Right lung (tissue), 10 donors: ENCODE measurements at places on chromosomes 2 and 18. TPM values are rescaled to one million over a fixed set of nuclear protein-coding genes. Genes with fewer than 3 reads are reported as not detected.

GRCh38 chr2:179861027-179861415 is 391 bp downstream of the ZNF385B start:
- DNase-seq: no peak

GRCh38 chr2:16546128-16546754 is 119.4 kb downstream of the CYRIA start:
- DNase-seq: peak; percentile 40

DNA sequence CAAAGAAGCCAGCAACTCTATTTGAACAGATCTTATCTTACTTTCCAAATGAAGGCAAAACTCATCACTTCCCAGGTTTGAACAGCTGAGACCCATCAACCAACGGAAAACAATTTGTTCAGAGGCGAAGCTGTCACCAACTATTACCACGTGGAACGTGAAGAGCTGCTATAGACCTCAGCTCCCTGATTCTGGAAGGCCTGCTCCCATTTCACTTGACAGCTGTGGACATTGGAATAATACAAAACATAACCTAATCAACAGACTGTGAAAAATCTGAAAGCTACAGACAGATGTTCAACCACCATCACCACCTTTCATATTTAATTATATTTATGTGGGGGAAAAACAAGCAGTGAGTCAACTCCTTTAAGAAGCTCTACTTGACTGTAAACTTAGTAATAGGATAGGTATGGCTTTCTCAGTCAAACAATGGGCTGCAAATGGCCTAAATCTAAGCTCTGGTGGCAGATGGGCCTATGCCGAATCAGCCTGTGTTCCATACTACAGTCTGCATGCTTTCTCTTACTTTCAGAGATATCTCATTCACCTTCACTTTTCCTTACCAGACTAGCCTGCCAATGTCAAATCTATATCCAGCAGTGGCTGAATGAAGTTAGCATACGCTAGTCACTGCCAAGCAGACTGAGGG is 896.4 kb downstream of the TDRD15 start:
- no peak for DNase-seq

DNA sequence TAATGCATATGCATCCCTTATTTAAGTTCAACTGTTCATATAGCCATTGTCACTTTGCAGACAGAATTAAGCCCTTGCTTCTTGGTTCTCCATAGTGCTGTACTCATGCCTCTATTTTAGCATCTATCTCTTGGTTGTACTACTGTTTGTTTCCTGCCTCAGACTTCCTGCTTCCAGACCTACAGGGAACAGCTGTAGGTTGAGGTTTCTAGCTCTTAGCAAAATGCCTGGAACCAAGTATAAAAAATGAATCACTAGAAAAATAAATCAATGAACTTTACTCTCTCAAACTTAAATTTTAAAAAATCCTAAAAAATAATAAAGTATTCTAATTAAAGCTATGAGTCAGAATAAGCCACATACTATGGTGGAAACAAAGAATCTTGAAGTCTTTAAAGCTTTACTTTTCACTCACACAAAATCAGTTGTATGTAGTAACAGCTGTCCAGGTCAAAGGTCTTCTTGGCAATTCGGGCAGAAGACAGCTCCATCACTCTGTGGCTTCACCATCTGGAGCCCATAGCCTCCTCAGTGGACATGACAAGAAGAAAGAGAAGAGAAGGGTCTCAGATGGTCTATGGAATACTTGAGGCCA is 1228.1 kb upstream of the GYPC start:
- DNase-seq: no peak

DNA sequence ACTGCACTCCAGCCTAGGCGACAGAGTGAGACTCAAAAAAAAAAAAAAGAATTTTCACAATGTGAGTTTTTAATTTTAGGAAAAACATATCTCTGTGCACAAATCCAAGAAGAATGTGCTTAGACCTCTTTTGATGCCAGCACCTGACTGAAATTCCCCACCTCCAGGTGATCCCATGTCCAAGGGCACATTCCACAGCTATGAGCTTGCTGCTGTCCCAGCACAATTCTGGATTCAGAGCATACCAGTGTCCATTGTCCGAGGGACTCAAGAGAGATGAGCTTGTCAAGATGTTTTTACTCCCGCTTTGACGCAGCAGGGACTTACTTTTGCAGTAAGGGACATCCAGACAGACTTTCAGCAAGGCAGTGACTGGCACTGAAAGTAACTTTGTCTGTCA is 489.1 kb upstream of the ACVR2A start:
- no peak for DNase-seq

GRCh38 chr2:75729861-75730260 is 19.1 kb upstream of the GCFC2 start:
- DNase-seq: no peak

DNA sequence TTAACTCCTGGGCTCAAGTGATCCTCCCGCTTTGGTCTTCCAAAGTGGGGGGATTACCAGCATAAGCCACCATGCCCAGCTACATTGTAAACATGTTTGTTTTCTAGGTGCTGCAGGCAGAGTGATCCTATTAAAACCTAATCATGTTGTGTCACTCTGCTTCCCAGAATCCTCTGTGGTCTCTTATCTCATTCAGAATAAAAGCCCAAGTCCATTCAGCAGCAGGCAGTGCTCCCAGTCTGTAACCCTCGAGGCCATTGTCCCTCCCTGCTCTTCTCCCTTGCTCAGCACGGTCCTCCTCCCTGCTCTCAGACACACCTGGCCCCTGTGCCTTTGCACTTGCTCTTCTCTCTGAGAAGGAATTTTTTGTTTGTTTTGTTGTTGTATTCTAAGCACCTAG is 11.1 kb upstream of the CABYR start:
- no peak for DNase-seq

- peak; percentile 65 for DNase-seq
These were observed 240.9 kb upstream of the APCDD1 start for GRCh38 chr18:10213526-10213925.

DNA sequence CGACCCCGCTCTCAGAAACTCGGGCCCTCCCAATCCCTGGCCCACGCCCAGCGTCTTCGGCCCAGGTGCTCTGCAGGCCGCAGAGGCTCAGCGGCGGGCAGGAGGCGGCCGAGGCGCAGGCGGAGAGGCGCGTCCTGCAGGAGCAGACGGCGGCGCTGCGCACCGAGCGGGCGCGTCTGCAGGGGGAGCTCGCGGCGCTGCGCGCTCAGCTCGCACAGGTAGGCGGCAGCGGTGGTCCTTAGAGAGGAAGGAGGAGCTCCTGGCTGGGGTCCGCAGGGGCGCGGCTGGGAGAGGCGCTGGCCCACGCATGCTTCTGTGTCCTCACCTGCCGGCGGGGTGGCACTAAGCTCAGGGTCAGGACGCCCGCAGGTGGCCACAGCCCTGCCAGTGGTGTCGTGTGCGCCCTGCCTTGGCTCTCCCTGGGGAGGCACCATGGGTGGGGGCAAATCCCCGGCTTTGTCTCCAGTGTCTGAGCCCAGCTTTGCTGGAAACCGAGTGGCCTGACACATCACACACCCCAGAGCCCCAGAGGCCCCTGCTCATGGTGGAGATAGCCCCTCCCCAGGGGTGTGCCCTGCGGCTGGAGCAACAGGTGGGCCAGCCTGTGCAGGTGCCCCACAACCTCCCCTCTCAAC is 14.9 kb upstream of the SNED1 start:
- DNase-seq: no peak

DNA sequence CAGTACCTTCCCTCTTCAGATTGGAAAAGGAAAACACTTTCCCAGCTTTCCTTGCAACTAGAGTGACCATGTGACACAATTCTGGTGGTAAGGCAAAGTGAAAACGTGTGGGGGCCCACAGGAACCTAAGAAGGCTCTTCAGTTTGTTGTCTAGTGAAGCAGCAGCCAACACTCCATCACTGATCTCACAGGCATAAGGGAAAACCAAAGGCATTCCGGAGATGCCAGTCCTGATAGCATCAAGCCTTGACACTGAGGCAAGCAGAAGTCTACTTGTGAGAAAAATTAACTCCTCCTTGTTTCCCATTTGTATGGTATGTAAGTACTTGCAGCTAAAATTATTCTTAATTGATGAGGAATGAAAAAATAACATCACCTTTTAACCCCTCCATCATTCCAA is 88.3 kb downstream of the ETAA1 start:
- DNase-seq: no peak

DNA sequence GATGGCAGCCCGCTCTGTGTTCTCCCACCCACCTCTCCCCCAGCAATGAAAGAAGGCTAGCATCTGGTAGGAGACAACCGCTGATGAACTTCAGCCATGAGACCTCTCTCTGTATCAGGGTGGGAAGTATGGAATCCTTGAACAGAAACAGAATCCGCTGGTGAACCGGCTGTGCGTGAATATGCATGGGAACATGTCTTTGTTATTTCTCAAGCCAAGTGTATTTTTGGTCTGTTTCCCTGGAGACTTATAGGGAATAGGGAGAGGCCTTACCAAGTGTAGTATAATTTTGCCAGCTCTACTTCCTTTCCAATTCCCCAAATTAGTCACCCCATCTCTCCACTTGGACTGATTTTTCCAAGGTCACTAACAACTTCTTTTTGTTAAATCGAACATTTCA is 30.1 kb downstream of the WNT10A start:
- no peak for DNase-seq

- no peak for DNase-seq
These were observed 258.3 kb upstream of the SOX11 start for GRCh38 chr2:5433855-5434254.

GRCh38 chr2:238851026-238851425 is 3.1 kb downstream of the TWIST2 start:
- DNase-seq: no peak

- no peak for DNase-seq
These were observed 32.3 kb downstream of the CYP27C1 start for GRCh38 chr2:127187831-127188230.

DNA sequence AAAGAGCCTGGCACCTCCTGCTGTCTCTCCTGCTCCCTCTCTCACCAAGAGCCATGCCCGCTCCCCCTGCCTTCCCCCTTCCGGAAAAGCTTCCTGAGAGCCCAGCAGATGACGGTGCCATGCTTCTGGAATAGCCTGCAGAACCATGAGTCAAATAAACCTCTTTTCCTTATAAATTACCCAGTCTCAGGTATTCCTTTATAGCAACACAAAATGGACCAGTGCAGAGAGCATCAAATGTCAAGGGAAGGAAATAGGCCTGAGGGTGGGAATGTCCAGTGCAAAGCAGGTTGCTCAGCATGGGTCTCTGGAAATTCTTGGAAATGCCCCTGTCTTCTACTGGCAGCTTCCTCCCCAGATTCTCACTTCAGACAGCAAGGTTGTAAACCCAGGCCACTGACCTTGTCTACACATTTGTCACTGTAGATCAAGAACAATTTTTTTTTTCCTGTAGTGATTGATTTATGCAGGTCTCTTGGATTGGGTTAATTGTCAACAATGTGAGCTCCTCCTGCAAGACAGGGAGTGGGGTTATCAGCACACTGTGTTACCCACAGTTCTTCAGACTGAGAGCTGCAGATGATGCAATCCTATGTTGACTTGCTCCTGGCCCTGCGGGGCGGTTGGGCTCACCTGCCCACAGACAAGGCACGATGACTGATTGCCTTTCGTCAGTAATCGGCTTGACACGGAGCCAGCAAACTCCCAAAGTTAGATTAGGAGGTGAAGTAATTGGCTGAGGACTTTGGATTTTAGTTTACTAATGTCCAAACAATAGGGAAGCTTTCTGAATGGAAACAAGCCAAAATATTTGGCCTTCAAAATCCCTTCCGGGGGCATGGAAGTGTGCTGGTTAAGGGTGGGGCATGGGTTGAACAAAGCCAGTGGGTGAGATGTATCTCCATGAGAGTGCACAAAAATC is 5.4 kb upstream of the BOD1L2 start:
- DNase-seq: no peak

DNA sequence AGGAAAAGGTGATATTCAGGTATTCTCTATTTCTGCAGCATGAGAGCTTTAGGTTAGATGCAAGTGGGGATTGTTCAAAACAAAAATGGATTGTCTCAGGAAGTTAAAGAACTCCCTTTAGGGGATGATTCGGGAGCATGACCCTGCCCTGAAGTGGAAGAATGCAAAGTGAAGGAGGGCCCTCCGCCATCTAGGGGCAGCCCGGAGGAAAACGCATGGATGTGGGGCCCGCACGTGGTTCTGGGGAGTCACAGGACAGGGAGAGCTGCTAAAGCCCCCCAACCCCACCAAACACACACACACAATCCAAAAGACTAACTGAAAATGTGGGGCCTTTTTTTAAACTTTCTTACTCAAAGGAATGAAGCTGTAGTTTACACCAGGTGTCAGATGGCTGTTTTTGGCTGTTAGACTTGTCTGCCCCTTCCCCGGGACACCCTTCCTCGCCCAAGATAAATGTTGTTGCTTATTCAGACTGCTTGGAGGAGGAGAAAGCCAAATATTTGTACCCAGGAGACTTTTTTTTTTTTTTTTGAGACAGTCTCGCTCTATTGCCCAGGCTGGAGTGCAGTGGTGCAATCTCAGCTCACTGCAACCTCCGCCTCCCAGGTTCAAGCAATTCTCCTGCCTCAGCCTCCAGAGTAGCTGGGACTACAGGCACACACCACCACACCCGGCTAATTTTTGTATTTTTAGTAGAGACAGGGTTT is 78.8 kb downstream of the HNRNPLL start:
- no peak for DNase-seq

DNA sequence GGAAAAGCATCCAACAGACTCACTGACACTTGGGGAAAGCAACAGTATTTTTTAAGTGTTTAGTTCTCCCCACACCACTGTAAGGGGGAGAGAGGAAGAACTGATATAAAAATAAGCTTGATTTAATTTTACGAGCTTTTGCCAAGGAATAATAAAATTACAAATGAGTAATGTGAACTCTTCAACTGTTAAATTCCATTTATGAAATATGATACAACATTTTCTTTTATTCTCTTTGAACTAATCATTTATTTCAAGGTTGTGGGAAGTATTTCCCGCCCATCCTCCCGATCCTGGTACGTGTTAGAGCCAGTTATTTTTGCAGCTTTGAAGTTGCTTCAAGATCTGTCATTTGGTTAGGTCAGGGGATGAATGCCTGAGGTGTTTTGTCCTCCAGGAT is 35.2 kb downstream of the WDPCP start:
- DNase-seq: no peak

- no peak for DNase-seq
These were observed 10.2 kb upstream of the CABYR start for GRCh38 chr18:24128700-24129099.

- DNase-seq: no peak
These were observed 401.1 kb upstream of the CHAC2 start for GRCh38 chr2:53366543-53366942.

TANC1 gene
- polyA plus RNA-seq: 39.5 TPM

UGT1A1 gene
- 0.05 TPM for polyA plus RNA-seq

C18orf54 gene
- 14.4 TPM for polyA plus RNA-seq

SLC38A11 gene
- 0.59 TPM for polyA plus RNA-seq

GPR39 gene
- 4.1 TPM for polyA plus RNA-seq

GPR155 gene
- 4.0 TPM for polyA plus RNA-seq

DUSP28 gene
- 5.7 TPM for polyA plus RNA-seq

GPBAR1 gene
- polyA plus RNA-seq: 1.3 TPM

UGT1A5 gene
- not detected for polyA plus RNA-seq

POTEJ gene
- 0.12 TPM for polyA plus RNA-seq

MRPS5 gene
- 88.7 TPM for polyA plus RNA-seq
